ENCODE measurements at places on chromosomes 2 and 18.

- DNase-seq, result no peak
Observed at GRCh38 chr2:230447455-230448451, 31.8 kb downstream of the SP100 start.

GRCh38 chr2:112688086-112688880 lies 32.5 kb upstream of the NT5DC4 start:
- DNase-seq, result no peak

GRCh38 chr18:22734791-22735627 lies 198.1 kb upstream of the RBBP8 start:
- no peak for DNase-seq

- no peak for DNase-seq
Observed at GRCh38 chr2:196249860-196250259, 78.5 kb upstream of the STK17B start.

DNA sequence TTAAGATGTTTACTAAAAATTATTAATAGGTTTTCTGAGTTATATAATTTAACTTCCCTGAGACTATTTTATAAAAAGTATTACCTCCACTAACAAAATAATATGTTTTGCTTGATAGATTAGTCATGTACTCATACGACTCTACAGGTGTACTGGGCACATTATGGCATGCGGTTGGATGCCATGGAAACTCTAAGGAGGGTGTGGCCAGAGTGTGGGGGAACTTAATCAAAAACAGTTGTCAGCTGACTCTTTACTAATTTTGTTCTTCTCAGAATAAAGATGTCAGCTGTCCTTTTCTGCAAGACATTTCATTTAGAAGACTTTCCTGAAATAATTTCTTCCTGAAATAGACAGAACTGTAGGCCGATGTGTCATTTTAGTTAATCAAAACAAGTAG lies 228.3 kb upstream of the SIX3 start:
- no peak for DNase-seq

DNA sequence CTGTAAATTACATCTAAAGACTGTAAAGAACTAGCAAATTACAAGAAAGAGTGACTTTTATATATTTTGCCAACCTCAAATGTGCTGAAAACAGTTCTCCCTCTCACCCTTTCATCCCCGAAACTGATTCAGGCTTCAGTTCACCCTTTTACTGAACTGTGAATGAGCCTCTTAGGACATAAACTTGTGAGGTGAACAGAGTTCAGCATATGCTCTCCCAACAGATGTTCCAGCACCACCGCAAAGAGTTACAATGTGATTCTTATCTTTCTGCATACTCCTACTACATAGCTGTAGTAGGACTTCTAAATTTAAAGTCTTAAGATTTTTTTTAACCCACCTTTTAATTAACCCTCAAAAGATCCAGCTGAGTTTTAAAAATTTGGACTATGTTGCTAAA lies 1.2 kb upstream of the ZCCHC2 start:
- no peak for DNase-seq

- DNase-seq, result peak; percentile 19
Observed at GRCh38 chr2:112181571-112182290, 43.5 kb downstream of the FBLN7 start.

- DNase-seq, result no peak
Observed at GRCh38 chr2:105738658-105739241, 6.0 kb upstream of the NCK2 start.

DNA sequence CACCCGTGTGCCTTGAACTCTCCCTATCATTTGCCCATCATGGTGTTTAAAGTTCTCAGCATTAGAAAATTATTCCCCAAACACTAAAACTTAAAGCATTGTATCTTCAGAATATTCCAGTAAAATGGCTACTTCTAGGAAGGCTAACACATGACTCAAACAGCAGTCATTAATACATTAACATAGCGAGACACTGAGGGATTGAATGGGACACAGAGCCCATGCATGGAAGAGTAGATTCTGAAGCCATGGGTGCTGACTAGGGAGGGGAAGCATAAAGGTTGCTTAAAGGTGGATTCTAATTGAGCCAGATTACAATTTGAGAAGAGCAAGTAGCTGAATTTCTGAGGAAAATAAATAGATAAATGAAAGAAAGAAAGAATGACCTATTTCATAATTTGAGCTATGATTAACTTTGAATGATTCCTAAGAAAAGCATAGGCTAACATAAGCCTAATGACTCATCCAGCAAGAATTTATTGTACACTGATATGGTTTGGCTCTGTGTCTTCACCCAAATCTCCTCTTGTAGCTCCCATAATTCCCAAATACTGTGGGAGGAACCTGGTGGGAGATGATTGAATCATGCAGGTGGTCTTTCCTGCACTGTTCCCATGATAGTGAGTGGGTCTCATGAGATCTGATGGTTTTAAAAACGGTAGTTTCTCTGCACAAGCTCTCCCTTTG lies 79.8 kb upstream of the PIK3C3 start:
- DNase-seq, result no peak

GRCh38 chr2:160901613-160902012 lies 258.6 kb upstream of the TANK start:
- DNase-seq, result no peak

- no peak for DNase-seq
Observed at GRCh38 chr2:222383255-222383654, 41.1 kb upstream of the SGPP2 start.

- no peak for DNase-seq
Observed at GRCh38 chr2:152037743-152038435, 61.0 kb downstream of the CACNB4 start.

DNA sequence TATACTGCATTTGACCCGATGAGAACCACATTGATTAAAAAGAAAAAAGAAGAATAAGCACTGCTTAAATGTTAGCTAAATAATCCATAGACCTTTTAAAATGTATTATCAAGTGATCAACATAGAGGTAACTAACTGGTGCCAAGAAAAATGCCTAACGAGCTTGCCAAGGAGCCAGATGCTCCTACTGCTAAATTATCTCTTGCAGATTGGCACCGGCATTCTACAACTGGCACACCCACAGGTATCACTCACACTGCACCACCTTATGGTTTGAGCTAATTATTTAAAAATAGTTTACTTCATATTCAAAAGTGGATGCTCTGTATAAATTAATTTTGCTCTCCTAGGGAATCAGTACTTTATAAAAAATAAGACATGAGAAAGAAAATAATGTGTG lies 341.6 kb upstream of the CDH7 start:
- DNase-seq, result no peak

DNA sequence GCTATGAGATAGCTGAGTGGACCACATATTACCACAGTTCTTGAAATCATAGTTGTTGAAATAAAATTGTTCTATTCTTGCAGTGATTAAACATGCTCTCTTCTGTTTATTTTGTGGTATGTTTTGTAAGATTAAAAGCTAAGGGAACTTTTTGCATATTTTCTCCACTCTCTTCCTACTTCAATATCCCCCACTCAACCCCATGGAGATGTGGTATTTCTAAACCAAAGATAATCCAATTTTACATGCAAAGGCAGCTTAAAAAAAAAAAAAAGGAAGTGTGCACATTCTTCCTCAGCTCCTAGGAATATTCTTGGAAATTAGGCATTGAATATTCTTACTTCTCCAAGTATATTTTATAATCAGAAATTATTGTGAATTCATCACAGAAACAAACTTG lies 15.0 kb upstream of the PAX3 start:
- DNase-seq, result no peak

GRCh38 chr2:46796843-46797625 lies 118.6 kb downstream of the MCFD2 start:
- no peak for DNase-seq

- no peak for DNase-seq
Observed at GRCh38 chr2:205495819-205496218, 186.5 kb upstream of the NRP2 start.
